Fibroblast of skin of left biceps (primary cell): ENCODE measurements at places on chromosomes 7 and 10.

- DNase-seq = no peak
Observed at GRCh38 chr10:58757352-58758065, 244.8 kb downstream of the BICC1 start.

- DNase-seq = no peak
Observed at GRCh38 chr7:46007194-46007593, 86.1 kb upstream of the IGFBP3 start.

- DNase-seq = no peak
Observed at GRCh38 chr10:102741726-102742237, 2.0 kb upstream of the WBP1L start.

DNA sequence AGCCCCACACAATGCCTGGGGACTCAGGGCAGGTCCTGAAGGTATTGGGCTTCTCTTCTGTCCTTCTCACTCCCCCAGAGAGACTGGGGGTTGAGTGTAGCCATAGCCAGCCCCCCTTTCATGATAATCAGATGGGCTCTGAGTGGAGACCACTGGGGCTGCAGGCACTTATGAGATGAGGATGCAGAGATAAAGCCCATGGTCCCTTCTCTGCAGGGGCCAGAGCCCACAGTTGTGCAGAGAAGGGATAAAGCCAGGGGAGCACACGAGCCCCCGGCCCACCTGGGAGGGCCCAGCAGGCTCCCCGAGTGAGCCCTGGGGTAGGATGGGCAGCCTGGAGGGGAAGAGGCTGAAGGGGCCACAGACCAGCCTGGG is 96.2 kb downstream of the BMS1 start:
- no peak for DNase-seq

DNA sequence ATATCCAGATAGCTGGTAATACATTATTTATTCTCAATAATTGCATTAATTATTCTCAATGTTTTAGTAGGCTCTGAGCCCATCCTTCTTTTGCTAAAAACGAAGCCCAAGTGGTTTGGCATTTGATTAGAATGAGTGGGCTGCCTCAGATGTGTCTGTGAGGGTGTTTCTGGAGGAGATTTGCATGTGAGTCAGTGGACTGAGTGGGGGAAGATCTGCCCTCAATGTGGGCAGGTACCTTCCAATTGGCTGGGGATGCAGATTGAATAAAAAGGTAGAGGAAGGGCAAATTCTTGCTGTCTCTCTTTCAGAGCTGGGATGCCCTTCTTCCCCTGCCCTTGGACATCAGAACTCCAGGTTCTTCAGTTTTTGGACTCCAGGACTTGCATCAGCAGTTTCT is 290.6 kb upstream of the SMIM30 start:
- no peak for DNase-seq

DNA sequence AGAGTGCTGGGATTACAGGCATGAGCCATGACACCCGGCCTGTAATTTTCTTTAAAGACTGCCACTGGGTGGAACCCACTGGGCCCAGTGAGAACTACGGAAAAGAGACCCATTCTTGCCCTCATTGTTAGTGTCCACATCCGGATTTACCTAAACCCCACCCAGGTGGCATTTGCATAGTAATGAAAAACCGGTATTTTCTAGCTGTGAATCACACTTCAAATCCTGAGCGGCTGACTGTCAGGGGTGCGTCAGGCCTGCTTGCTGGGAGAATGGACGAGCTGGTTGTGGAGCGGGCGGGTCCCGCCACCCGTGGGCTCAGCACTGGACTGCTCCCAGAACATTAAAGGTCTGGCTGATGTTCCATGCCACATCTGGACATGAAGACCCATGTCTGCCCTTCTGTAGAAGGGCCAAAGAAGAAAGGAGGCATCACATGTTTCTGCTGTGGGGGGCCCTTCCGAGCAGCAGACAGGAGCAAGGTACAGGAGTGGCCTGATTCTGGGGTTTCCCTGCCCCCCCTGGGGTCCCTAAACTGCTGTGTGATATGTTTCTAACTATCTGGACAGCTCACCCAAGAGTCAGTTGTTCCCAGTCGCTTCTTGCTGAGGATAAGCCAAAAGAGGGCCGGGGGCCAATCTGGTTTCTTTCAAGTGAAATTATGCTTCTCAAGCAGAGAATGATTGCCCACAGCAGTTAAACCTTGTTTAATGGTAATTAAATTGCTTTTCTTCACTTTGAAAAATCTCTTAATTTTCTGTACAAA is 46.4 kb downstream of the KIAA1217 start:
- no peak for DNase-seq

DNA sequence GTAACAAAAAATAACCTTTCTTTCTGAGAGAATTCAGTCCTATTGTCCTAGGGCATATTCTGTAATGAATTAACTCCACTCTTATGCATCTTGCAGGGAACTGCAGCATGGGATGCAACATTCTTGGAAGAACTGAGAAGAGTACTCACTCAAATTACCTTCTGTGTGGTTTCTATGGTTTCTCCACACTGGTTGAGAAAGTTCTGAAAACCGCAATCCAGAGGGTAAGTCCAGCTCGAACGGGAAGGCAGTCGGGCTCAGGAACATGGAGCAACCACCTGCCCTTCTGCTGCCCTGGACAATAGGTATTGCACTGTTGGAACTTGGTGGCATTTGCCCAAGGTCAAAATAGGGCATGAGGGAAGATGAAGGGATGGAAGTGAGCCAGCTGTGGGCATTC is 59.6 kb upstream of the CDK13 start:
- no peak for DNase-seq

DNA sequence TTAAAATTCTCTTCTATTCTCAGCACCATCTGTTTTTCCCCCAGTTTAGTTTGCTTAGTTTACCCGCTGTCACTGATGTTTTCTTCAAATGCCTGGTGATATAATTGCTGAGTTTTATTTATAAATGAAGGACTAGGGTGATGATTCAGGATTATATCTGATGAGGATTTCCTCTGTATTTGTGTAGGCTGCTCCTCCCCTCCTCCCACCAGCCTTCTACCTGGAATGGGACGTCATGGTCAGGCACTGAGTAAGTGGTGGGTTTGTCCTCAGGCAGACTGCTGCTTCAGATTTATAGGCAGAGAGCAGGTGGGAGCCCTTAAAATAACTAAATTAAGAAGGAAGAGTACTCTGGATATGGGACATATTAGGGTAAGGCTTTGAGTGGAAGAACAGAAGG is 35.8 kb downstream of the PALS2 start:
- no peak for DNase-seq

- DNase-seq = no peak
Observed at GRCh38 chr10:122373721-122374120, 787 bp upstream of the PLEKHA1 start.

GRCh38 chr7:155865830-155866525 is 53.7 kb upstream of the SHH start:
- no peak for DNase-seq
